ENCODE measurements at places on chromosomes 7 and 10.
A peak's percentile ranks its signal among the peaks of the same experiment; 100 is the strongest.

- DNase-seq: no peak
Measured at GRCh38 chr10:29535012-29535777, 99.6 kb downstream of the SVIL start.

DNA sequence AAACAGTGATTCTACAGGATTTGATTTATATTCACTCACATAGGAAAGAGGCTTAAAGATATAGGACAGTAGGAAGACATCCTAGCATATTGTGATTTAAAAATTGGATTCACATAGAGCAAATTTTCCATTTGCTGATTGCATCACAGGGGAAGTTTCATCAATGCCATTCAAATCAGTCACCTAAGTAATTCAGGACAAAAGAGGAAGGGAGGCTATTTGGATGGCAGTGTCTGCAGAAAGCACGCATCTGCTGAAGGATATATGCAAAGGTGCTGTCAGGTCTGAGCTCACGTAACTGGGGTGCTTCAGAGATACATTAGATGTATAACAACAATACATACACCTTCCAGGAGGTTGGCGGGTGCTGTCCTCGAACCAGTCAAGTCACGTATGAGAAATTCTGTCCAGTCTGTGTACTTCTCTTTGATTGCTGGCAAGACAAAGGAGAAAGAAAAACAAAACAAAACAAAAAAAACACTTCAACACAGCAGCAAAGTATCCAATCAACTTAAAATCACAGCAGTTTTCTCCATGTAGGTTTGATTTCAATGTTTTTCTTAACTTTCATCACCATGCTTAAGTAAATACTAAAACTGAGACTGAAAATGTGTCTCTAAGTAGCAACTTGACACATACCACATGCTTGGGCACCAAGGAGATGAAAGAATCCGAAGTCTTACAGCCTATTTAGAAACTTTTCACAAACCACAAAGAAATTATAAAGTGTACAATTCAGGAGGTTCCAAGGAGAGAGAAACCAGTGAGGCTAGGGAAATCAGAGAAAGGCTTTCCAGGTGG is 125.1 kb downstream of the SFMBT2 start:
- DNase-seq: no peak

DNA sequence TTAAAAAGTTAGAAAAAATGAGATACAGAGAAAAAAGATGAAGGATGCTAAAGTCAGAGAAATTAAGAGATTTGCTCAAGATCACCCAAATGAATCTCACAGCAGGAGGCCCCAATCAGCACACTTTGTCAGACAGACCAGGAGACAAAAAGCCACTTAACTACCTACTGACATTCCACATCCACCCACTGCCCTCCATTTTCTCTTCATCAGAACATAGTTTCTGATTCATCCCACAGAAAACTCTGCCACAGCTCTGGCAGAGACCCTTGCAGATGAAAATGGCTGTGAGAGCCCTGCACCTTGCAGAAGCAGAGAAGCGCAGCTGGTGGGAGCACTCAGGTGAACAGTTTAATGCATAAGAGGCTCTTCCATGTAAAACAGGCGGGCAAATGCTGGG is 26.6 kb downstream of the DGKI start:
- no peak for DNase-seq

GRCh38 chr7:155198901-155199845 is 98.5 kb upstream of the INSIG1 start:
- no peak for DNase-seq

DNA sequence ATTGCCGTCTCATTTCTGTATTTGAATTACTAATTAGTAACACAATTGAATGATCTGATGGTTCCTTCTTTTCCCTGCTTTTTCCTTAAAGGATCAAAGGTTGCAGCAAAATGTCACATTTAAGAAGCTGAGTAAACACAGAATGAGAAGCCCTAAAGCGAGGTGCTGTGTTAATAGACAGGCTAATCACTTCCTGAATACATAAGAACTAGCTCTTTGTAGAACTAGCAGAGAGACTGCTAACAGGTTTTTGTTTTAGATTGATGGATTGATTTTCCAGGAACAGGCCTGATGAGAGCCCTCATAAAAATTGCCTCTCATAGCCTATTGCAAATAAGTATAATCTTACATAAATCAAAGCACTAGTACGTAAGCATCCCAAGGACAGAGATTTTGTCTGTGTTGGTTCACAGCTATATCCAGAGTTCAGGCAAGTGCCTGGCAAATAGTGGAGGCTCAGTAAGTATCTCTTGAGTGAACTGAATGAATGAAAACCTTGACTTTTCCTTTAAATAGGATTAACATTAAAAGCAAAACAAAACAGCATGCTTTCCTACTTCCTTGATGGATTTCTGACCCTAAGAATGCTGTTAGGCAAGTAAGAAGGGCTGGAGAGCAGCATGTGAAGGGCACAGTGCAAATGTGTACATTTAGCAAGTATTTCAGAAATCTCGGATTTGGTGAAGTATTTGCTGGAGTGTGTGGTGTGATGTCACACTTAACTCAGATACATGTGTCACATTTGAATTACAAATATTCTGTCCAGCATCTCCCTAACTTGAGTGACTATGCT is 3.3 kb downstream of the TMEM229A start:
- peak; percentile 45 for DNase-seq

DNA sequence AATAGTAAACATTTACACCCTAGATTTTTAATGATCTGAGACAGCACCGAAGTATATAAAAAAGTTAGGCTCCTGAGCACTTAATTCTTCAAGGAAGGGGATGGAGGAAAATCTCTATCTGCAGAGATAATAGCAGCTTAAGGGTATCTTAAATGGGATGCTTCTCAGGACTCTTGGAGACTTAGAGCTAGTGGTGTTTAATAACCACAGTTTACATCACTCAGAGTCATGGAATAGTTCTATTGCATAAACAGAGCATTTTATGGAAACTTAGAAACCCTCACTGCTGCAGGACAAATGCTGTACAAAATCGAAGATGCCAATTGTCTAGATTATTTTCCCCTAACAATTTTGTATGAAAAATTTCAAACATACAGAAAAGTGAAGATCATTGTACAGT is 398.9 kb upstream of the GALNT17 start:
- no peak for DNase-seq

GRCh38 chr7:72187179-72187578 is 225.0 kb downstream of the CALN1 start:
- DNase-seq: no peak

DNA sequence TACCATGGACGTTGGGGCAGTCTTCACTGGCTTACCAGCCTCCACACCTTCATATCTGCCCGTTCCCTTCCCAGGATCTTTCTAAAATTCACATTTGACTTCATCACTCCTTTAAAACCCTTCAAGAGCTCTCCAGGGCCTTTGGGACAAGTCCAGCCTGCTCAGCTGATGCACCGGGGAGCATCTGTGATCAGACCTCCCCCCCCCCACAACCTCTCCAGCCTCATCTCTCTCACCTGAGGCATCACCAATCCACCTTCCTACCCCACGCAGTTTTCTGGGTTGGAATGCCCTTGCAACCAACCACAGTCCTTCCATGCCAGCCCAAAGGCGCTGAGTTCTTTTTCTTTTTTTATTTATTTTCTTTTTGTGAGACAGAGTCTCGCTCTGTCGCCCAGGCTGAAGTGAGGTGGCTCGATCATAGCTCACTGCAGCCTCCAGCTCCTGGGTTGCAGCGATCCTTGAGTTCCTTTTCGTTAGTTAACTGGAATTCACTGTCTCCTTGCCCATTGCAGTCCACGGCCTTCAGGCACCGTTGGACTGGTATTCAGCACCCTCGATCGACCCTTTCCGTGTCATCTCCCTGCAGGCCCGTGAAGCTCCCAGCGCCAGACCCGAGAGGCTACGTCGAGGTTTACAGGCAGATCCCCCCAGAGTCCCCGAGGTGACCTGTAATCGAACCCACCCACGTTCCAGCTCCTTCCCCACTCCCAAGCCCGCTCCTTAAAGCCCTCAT is 654 bp downstream of the ALKBH4 start:
- no peak for DNase-seq

DNA sequence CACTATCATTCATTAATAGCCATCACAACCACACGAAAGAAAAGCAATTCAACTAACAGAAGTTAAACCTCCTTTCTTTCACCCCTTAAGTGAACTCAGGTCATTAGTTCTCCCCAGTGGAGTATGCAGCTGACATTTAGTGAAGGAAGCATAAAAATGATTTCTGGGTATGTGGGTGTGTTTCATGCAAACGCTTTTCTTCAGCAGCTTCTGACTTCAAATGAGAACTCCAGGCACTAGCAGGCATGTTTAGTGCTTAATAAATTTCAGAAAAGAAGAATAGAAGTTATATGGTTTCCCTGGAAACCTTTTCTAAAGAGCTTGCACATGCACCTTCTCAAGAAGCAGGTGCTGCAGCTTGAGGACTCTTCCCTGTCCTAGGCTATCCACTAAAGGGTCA is 62.5 kb downstream of the PIK3CG start:
- no peak for DNase-seq

GRCh38 chr7:133796782-133797745 is 330.1 kb upstream of the LRGUK start:
- DNase-seq: no peak

- DNase-seq: no peak
Measured at GRCh38 chr10:17208476-17208875, 7.0 kb upstream of the TRDMT1 start.

- peak; percentile 92 for DNase-seq
Measured at GRCh38 chr7:68730964-68731363, 867.3 kb upstream of the AUTS2 start.

- DNase-seq: peak; percentile 79
Measured at GRCh38 chr7:146956321-146956720, 839.7 kb downstream of the CNTNAP2 start.

DNA sequence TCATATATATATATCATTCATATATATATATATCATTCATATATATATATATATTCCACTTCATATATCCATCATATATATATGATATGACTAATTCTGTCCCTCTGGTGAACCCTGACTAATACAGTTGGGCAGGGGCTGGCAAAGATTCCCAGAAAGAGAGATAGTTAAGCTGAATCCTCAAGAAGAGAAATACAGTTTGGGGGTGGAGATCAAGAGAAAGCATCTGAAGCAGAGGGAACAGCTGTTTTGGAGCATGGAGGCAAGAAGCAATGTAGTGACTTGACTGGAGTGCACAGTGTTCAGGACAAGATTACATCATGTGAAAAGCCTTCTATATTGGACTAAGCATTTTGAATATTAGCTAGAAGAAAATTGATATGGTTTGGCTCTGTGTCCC is 540.7 kb downstream of the MAGI2 start:
- DNase-seq: no peak

- no peak for DNase-seq
Measured at GRCh38 chr7:154837622-154838021, 165.3 kb downstream of the PAXIP1 start.

DNA sequence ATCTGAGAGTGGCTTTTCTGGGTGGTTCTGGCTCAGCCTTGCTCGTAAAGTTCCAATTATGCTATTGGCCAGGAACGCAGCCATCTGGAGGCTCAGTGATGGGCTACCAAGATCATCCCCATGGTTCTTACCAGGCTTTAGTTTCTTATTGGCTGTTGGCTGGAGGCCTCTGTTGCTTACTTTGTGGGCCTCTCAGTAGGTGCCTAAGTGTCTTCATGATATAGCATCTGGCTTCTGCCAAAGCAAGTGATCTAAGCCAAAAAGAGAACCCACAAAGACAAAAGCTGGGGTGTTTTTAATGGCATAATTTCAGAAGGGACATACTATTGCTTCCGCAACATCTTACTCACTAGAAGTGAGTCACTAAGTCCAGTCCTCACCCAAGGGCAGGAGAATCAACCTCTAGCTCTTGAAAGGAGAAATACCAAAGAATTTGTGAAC is 132.0 kb upstream of the MDFIC start:
- DNase-seq: no peak

DNA sequence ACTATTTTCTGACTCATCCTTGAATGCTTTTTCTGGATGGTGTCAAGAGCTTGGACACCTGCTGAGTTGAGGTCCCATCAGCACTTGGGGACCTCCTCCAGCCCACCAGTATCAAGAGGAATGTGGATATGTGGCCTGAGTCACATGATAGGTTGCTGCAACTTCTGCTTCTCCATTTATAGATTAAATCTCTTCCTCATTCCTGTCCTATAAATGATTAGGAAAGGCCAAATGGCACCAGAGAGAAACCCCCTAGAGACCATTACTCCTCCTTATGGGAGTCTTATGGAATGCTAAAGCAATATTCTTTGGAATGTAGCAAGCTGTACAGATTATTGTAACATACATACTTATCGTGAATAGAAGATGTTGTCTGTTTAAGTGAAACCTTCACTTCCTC is 85.6 kb downstream of the NEUROD6 start:
- no peak for DNase-seq

- no peak for DNase-seq
Measured at GRCh38 chr7:22666732-22667131, 60.3 kb upstream of the IL6 start.

- no peak for DNase-seq
Measured at GRCh38 chr7:33902746-33903145, 2.6 kb upstream of the BMPER start.

GRCh38 chr7:133024596-133024995 is 57.3 kb downstream of the CHCHD3 start:
- DNase-seq: no peak

DNA sequence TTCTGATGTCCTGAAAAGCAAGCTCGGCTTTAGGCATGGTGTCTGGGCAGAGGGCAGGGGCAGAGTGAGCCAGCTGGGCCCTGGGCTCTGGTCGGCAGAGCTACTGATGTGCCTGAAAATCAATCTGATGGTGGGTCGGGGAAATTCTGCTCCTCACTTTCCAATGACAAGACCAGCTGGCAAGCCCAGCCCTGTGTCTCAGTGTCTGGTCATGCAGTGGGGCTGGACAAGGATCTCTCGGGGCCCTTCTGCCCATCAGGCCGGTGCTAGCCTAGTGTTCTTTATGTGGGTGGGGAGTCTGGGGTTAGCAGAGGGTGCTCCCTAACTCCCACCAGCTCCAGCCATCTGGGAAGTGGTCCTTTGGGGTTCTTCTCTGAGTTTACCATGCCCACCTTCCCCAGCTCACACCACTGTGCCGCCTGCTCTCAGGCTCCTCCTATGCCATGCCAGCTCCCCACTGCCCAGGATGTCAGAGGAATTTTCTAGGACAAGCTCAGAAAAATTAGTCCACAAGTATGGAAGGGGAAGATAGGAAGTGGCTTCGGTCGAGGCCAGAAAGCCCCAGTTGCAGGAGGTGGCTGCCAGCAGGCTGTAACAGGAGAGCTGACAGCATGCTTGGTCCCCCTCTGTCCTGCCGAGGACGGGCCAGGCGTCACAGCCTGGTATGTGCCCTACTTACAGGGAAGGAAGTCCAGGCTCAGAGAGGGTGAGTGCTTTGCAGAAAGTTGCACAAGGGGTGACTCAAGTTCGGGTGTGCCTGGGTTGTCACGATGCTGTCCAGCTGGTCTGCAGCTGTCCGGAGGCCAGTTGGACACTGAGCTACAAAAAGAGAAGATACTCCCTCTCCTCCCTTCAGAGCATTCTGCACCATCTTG is 135.2 kb downstream of the ADCY1 start:
- DNase-seq: no peak

- DNase-seq: no peak
Measured at GRCh38 chr10:73920089-73920488, 9.2 kb downstream of the PLAU start.

DNA sequence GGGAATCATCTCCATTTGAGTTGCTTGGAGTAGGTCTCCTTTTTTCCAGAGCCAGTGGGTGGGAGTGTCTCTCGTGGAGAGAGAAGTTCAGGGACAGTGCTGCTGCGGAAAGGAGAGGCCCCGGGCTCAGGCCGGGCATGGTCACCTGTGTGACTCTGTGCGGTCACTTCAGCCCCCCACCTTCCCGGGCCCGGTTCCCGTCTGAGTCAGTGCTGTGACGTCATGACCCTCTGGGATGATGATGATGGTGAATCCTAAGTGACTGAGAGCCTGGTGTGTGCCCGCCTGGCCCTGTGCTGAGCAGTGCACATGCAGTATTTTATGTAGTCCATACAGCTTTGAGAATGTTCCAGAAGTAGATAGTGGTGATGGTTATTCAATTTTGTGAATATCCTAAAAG is 32.6 kb upstream of the AP5Z1 start:
- no peak for DNase-seq

All from NCI-H774 (cell line).